ENCODE measurements at places on chromosomes 13 and 19. TPM values are rescaled to one million over a fixed set of nuclear protein-coding genes. Genes with fewer than 3 reads are reported as not detected.
A peak's percentile ranks its signal among the peaks of the same experiment; 100 is the strongest.

- no peak for DNase-seq
Observed at GRCh38 chr13:45705918-45706317, 3.8 kb downstream of the CBY2 start.

Gene SACS
- total RNA-seq, result 13.5 TPM

GRCh38 chr13:99639126-99639525 is 137.9 kb downstream of the TM9SF2 start:
- DNase-seq, result no peak

Gene NFIX
- 146 TPM for total RNA-seq

GRCh38 chr13:112978561-112979405 is 9.8 kb downstream of the MCF2L start:
- peak; percentile 85 for DNase-seq

DNA sequence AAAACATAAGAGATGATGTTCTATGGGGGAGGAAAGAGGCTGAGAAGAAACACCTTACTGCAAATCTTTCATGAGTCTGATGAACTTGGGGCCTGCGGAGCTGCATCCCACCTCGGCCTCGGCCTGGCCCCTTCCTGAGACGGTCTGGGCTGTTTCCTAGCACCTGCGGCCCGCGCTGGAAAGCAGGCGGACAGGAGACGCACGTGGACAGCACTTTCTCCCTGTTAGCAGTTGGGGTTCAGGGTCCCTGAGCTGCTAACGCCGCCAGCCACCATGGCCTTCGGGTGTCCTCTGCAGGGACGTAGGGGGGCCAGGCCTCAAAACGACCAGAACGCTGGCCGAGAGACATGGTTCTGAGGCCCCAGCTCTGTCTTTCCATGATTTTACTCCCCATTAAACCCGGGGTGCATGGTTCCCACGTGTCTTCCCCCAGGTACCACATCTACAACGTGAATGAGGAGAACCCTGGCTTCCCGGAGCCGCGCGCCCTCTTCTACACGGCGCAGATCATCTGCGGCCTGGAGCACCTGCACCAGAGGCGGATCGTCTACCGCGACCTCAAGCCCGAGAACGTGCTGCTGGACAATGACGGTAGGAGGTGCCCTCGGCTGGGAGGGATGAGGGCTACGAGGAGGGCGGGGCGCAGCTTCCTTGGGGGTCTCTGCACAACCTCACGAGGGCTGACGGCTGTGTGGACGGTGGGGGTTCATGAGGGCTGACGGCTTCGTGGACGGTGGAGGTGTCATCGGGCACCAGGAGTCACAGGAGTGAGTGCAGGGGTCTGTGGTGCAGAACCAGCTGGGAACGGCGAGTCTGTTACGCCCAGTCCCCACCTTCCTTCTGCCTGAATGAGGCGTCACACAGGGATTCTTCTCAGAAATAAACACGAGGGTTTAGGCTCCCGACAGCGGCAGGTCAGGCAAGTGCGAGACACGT is 4.3 kb downstream of the GRK1 start:
- DNase-seq, result peak; percentile 20

GRCh38 chr19:51386882-51387520 is 773 bp downstream of the LIM2 start:
- no peak for DNase-seq

DNA sequence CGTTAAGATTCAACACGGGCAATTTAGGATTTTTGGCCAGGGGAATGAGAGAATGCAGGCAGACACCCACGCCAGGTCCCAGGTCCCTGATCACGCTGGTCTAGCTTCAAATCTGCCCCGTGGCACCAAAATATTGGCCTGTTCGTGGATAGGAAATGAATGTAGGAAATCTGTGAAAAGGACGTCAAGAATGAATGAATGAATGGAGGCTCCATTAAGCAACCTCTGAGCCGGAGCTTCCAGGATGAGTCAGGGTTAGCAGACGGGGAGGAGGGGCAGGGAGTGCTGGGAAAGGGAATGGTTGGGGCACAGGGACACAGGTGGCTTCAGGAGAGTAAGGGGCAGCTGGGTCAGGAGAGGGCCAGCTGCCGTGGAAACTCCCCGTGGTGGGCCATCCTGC is 4.2 kb downstream of the SULT2B1 start:
- DNase-seq, result no peak

GRCh38 chr19:32168111-32168510 is 177.3 kb upstream of the ZNF507 start:
- no peak for DNase-seq

- DNase-seq, result no peak
Observed at GRCh38 chr13:105231579-105231978, 1303.9 kb downstream of the EFNB2 start.

DNA sequence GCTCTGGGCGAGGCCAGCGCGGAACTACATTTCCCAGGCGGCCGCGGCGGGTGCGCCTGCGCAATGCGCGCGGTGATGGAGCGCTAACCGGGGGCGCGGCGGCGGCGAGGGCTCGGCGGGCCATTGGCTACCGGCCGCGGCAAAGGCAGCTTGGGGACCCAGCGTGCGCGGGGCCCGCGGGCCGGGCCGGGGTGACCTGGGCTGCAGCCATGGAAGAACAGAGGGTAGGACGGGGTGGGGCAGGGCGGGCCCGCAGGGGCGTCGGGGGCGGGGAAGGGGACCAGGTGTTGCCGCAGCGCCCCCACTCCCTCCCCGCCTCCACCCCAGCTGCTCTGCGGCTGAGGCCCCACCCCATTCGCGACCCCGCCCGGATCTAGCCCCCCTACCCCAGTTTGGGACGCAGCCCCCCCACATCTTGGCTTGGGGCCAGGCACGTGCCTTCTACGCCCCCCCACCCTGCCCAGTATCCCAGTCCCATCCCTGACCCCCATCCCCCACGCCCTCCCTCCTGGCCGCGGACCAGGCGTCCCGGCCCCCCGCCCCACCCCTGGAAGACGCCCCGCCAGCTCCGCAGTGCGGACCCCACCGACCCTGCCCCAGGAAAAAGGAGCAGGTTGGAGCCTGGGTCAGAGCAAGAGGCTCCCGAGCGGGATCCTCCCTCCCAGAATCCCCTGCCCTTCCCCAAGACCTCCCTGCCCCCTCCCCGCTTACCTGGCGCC is at the start of gene FSD1:
Gene FSD1 (plus strand): TSS at position 61 of the 719 bp plus-strand sequence. CDS start 149 bp downstream, at position 210.
- peak; percentile 70 for DNase-seq

- DNase-seq, result no peak
Observed at GRCh38 chr13:50892210-50892944, 17.2 kb upstream of the RNASEH2B start.

GRCh38 chr13:73310366-73310765 is 251.6 kb downstream of the KLF5 start:
- no peak for DNase-seq

DNA sequence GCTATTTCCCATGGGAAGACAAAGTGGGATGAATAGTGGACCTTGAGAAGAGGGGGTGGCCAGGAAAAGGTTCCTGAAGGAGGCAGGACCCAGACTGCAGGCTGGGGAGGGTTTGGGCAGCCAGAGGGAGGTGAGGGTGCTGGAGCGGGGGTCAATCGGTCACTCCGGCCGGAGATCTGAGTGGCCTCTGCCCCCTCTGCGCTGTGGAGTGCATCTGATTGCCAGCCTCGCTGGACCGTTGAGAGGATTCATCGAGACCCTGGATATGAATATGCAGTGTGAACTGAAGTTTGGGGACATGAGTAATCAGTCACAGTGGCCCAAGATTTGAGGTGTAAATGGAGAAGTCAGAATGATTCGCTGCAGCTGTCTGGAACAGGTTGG is 5.5 kb upstream of the ZNF580 start:
- DNase-seq, result peak; percentile 64

DNA sequence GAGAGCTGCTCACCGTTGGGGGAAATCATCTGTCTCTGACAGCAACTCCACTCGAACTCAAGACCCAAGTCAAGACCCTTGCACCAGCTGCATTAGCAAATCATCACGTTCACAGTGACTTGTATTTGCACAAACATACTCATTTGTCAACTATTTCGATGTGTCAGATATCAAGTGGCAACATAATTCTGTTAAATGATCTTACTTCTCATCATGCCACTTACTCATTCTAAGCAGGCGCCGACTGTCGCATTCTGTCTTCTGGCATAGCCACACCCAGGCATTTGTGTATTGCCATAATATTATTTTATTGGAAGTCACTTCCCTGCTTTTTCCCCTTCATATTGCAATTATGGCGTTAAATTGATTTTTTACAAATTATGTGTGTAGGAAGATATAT is 23.0 kb upstream of the ATP1A3 start:
- DNase-seq, result no peak

DNA sequence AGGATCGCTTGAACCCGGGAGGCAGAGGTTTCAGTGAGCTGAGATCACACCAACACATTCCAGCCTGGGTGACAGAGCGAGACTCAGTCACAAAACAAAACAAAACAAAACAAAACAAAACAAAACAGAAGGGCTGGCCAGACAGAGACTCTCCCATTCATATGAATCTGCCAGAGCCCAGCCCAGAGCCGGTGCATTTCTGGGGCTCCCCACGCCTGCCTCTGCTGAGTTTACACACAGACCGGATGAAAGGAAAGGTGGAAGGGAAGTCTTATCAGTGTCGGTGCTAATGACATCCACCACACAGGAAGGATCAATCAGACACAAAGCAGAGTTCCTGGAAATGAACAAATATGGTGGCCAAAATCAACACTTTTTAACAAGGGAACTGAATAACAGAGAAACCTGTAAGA is 6.8 kb downstream of the TRAPPC6A start:
- peak; percentile 59 for DNase-seq

Measured in right cardiac atrium (tissue), 5 donors.